Psoas muscle (tissue), 8 donors: ENCODE measurements at places on chromosomes 3 and 15. TPM values are rescaled to one million over a fixed set of nuclear protein-coding genes. Genes with fewer than 3 reads are reported as not detected.

DNA sequence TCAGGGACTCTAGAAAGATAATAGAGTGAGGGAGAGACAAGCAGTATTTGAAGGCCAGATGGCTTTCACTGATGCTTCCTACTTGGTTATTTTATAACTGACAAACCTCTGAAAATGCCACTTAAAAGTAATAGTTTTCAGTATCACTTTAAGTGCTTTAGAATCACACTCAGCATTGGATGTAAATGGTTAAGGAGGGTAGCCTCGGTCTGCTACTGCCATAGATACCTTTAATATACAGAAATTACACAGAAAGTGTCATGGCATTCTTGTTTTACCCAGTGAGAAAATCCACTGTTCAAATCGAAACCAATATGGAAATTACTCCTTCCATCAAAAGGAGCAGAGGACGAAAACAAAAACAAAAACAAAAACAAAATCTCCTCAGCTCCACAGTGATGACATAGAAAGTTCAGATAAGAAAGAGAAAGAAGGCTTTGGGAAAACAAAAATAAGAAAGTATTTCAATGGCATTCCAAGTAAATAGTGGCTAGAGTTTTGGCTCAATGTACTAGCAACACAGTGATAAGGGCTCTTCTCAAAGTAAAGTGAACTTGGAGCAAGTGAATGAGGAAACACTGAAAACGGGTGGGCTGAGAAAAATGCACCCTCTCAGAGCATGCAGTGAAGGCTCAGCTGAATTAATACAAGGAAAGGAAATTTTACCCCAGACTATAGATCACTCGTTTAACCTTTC, 43.2 kb upstream of the CD47 start:
- H3K4me3 ChIP-seq, result no peak overlapping the region
- no peaks in the 10 kb centered on the region for H3K36me3 ChIP-seq

Gene C3orf20
- polyA plus RNA-seq, result 0.01 TPM

DNA sequence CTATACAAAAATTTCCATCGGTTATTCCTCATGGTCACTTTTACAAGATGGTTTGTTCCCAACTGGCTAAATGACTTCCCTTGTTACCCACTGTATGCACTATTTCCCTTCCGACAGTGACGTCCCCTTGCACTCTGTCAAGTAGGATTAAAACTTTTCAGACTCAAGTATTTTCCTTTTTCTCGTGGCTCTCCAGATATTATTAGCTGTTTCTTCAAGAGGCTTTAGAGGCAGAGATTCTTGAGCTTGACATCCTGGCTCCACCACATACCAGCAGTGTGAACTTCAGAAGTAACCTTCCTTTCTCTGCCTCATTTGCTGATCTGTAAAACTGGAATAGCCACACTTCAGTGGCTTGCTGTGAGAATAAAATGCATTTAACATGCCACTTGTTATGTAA, 14.0 kb downstream of the CSNK1G1 start:
- H3K27ac ChIP-seq, result no peak overlapping the region
- H3K4me1 ChIP-seq, result no peaks in the 10 kb centered on the region
- no peak overlapping the region for H3K4me3 ChIP-seq
- no peaks in the 10 kb centered on the region for H3K27me3 ChIP-seq
- H3K36me3 ChIP-seq, result peaks cover 3% of the 10 kb centered on the region

DNA sequence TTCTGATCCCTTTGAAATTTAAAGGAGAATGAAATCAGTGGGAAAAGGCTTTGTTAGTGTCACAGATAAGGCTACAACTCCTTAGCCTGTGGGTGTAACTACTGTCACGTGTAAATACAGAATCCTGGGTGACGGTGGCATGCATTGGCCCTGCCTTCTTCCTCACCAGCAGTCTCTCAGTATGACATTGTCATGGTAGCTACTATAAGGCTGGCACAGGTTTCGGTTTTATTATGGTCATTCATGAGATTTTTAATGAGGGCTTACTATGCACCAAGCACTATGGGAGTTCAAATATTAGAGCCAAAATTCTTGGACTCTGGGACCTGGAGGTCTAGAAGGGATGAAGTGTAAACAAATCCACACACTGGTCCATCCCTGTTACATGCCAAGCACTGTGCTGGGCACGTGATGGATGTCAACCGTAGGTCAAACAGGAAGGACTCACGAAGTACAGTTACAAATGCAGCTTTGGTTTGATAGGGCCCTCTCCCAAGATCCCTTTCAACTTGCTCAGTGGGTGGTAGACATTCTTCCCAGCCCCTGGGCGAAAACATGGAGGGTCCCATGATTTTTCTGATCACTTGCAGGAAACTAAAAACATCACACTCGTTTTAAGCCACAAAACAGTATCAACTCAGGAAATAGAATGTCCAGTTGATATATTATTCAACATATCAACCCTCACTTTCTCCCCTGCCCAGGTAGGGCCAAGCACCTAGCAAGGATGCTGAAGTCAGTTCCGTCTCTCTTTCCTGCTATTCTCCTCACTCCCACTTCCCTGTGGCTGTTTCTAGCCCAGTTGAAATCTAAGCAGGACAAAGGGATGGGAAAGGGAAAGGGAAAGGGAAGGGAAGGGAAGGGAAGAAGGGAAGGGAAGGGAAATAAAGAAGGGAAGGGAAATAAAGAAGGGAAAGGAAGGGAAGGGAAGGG, 25.3 kb downstream of the BFSP2 start:
- no peak overlapping the region for H3K4me3 ChIP-seq
- no peak for DNase-seq
- no peaks in the 10 kb centered on the region for H3K36me3 ChIP-seq
- no peaks in the 10 kb centered on the region for H3K4me1 ChIP-seq
- H3K27ac ChIP-seq, result no peak overlapping the region
- no peaks in the 10 kb centered on the region for H3K27me3 ChIP-seq

Gene LYZL4
- not detected for polyA plus RNA-seq

- no peak overlapping the region for H3K4me3 ChIP-seq
- no peaks in the 10 kb centered on the region for H3K36me3 ChIP-seq
- peaks cover 6% of the 10 kb centered on the region for H3K4me1 ChIP-seq
- DNase-seq, result no peak
- H3K27ac ChIP-seq, result no peak overlapping the region
- no peaks in the 10 kb centered on the region for H3K27me3 ChIP-seq
These were observed 56.4 kb downstream of the NEO1 start for GRCh38 chr15:73108676-73109075.

Gene CDHR4
- polyA plus RNA-seq, result 0.03 TPM

Gene GABRB3
- 0.10 TPM for polyA plus RNA-seq

DNA sequence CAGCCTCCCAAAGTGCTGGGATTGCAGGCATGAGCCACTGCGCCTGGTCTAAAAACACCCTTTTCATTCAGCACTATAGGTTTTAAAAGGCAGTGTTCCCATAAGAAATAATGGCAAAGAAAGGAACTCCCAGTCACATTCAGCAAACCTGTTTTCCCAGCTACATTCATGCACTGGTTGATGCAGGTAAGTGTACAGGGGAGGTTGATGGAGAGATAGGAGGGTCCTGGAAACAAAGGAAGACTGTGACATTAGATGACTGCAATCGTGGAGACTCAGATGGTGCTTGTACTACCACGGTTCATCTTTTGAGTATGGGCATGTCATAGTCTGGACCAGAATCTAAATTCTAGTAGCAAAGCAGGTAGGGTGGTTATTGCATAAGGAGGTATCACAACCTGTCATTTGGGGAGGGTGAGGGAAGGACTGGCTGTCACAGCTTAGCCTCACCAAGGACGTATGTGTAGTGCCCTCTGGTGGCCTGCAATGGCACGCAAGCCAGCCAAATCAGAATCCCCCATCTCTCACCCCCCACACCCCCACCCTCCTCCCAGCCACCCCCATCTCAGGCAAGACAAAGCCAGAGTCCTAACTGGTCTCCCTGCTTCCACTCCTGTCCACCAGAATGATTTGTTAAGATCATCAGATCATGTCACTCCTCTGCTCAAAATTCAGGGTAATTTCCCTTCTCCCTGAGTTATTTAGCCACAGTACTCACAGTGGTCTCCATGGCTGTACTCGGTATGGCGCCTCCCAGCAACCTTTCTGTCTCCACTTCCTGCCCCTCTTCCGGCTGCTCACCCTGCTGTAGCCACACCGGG, 28.8 kb upstream of the UBL7 start:
- DNase-seq, result peak; percentile 68
- no peaks in the 10 kb centered on the region for H3K27me3 ChIP-seq
- H3K36me3 ChIP-seq, result no peaks in the 10 kb centered on the region
- no peak overlapping the region for H3K27ac ChIP-seq
- no peaks in the 10 kb centered on the region for H3K4me1 ChIP-seq

Gene ITIH1
- polyA plus RNA-seq, result not detected

GRCh38 chr15:46815240-46815639, 902.1 kb upstream of the SEMA6D start:
- no peak for DNase-seq
- H3K4me3 ChIP-seq, result no peak overlapping the region
- no peaks in the 10 kb centered on the region for H3K27me3 ChIP-seq
- no peaks in the 10 kb centered on the region for H3K36me3 ChIP-seq

DNA sequence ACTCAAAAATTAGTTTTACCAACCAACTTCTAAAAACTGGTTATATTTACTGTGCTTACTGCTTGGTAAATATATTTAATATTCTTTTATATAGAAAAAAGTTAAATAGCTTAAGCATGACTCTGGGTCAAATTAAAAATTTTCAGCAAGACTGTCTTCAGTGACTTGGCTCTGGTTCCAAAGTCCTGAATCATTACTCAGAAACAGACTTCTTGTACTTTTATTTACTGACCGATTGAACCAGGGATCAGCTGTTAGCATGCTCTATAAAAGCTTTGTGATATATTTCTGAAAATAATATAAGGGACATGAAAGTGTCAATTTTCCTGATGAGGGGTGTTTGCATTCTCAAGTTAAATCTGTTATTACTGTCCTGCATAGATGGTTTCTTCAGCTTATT, 164.3 kb downstream of the MCTP2 start:
- DNase-seq, result no peak
- no peak overlapping the region for H3K4me3 ChIP-seq
- H3K36me3 ChIP-seq, result no peaks in the 10 kb centered on the region
- no peak overlapping the region for H3K27ac ChIP-seq
- no peaks in the 10 kb centered on the region for H3K27me3 ChIP-seq

DNA sequence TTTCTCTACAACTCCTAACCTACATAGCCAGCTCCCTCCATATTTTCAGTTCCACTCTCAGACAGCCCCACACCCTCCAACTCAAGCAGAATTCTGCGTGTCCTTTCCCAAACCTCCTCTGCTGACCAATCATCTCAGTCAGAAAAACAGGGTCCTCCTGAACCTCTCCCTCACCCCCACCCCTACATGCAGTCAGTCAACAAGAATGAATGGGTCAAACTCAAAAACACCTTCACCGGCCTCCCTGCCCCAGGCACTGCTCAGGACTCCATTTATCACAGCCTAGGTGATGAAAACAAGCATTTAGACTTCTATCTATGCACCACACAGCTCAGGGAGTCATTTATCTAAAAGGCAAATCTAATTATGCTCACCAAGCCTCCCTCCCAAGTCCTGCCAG, 32.4 kb downstream of the MYL3 start:
- H3K36me3 ChIP-seq, result peaks cover 6% of the 10 kb centered on the region
- H3K27ac ChIP-seq, result no peak overlapping the region
- H3K4me3 ChIP-seq, result no peak overlapping the region

DNA sequence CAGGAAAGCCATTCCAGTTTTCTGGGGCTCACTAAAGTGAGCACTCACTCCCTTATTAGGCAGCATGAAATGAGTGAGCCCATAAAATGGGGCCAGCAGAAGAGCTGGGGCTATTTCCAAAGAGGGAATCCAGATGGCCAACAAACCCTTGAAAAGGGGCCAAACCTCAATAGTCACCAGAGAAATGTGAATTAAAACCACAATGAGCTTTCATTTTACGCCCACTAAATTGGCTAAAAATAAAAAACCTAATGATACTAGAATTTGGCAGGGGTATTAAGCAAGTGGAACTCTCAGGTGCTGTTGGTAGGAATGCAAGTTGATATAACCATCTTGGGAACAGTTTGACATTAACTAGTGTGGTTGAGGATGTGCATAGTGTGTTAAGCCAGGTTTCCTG, 42.1 kb upstream of the RAF1 start:
- no peak overlapping the region for H3K4me3 ChIP-seq
- DNase-seq, result no peak
- peaks cover 11% of the 10 kb centered on the region for H3K4me1 ChIP-seq
- H3K36me3 ChIP-seq, result no peaks in the 10 kb centered on the region
- H3K27ac ChIP-seq, result peak overlapping the region; percentile 21
- no peaks in the 10 kb centered on the region for H3K27me3 ChIP-seq

GRCh38 chr3:190401963-190402362, 14.0 kb downstream of the CLDN16 start:
- H3K4me1 ChIP-seq, result no peaks in the 10 kb centered on the region
- no peak for DNase-seq
- H3K27me3 ChIP-seq, result no peaks in the 10 kb centered on the region
- H3K27ac ChIP-seq, result no peak overlapping the region
- H3K36me3 ChIP-seq, result no peaks in the 10 kb centered on the region

Gene TMEM45A
- 1.7 TPM for polyA plus RNA-seq
